ENCODE measurements at places on chromosomes 3 and 15.
A peak's percentile ranks its signal among the peaks of the same experiment; 100 is the strongest.

DNA sequence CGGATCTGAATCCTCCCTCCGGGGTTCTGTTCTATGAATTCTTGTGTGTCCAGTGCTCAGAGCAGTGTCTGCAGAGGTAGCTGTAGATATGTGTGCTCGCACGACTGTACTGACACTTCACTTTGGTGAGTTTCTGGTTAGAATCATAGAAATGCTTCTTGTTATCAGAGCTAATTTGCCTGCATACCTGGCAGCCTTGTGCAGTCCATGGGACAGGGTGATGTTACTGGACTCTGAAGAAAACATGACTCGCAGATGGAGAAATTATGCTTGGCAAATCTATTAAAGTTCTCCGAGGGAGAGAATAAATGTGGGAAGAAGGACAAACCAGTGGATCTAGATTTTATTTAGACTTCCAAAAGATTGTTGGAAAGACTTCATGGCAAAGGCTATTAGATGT is 12.2 kb downstream of the CGNL1 start:
- DNase-seq: no peak

- DNase-seq: no peak
Measured at GRCh38 chr15:96325541-96326327, 4.8 kb upstream of the NR2F2 start.

DNA sequence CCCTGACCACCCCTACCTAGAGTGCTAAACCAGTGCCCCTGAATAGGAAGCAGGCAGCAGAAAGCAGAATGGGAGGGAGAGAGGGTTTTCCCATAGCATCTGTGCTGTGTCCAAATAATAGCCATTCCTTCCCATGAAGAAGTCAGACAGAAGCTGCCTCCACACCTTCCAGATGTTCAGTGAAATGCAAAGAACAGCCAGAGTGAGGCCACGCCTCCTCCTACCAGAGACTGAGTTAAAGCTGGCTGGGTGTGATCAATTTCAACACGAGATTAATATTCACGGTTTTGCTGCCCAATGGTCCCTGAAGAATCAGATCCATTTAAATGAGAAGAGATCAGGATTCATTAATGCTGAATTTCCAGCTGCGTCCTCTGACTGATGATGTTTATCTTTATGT is 111.8 kb downstream of the SRGAP3 start:
- DNase-seq: no peak

- DNase-seq: no peak
Measured at GRCh38 chr3:98213276-98213675, 46.8 kb downstream of the OR5H15 start.

DNA sequence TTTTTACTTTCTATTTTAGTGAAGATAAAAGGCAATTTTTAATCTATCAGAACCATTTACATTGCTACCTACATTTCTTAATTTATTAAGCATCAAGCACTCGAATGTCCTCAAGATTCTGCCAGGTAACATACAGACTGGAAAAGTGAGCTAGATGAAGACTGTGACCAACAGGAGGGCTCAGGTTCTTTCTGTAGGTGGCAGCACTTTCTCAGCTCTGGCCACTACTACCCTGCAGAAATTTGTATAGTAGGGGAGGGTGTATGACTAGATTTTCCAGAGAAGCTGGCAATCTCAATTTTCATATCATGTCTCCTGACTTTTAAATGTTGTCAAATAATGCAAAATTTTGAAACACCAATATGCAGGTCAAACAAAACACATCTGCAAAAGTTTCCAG is 165.0 kb upstream of the SUCLG2 start:
- peak; percentile 1 for DNase-seq

- no peak for DNase-seq
Measured at GRCh38 chr3:151011427-151011826, 38.9 kb upstream of the CLRN1 start.

DNA sequence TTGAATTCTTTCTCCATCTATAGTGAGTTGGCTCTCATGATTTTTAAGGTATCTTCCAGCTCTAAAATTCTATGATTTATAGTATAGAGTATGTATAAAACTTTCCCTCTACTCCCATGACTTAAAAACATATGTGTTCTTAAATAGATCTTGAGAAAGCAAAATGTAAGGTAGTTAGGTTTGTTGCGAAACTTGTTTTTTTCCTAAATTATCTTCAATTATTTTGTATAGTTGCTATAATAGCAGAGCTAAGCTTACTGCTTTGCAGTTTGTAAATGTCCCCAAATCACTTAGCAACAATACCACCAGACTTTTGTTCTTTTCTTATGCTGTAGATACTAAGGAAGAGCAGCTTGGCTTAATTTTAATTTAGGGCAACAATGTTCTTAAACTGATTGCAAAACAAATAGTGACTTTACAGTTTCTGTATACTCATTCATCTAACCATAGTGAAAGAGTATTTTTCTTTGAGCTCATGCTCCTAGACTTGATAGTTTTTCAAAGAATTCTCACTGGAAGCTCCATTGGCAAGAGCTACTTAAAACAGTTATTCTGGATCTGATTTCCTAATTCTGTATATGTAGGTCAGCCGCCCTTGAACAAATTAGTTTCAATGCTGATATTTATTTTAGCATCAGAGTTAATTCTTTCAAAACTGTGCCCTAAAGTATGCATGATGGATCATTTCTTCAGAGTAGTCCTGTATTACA is 61.2 kb downstream of the LYSMD4 start:
- DNase-seq: no peak

GRCh38 chr3:137787529-137787928 is 23.4 kb downstream of the SOX14 start:
- no peak for DNase-seq

- DNase-seq: no peak
Measured at GRCh38 chr3:151432616-151433372, 28.1 kb downstream of the IGSF10 start.

GRCh38 chr15:85059734-85060133 is 78.1 kb downstream of the PDE8A start:
- no peak for DNase-seq

DNA sequence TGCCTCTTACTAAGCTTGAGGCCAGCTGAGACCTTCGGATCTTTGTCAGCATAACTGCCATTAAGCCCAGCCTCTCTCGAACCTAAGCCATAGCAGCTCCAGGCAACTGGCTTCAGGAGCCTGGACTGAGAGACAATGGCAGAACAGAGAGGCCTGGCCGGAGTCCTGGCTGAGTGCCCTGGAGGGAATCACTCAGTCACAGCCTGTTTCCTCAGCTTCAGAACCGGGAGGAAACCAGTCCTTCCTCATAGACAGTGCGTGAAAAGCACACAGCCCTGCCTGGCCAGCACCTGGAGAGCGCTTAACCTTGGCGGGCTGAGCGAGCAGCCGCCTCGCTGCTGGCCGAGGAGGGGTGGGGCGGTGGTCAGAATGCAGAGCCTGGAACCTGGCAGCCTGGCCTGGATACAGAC is 21.6 kb downstream of the RNU5B-1 start:
- peak; percentile 77 for DNase-seq

DNA sequence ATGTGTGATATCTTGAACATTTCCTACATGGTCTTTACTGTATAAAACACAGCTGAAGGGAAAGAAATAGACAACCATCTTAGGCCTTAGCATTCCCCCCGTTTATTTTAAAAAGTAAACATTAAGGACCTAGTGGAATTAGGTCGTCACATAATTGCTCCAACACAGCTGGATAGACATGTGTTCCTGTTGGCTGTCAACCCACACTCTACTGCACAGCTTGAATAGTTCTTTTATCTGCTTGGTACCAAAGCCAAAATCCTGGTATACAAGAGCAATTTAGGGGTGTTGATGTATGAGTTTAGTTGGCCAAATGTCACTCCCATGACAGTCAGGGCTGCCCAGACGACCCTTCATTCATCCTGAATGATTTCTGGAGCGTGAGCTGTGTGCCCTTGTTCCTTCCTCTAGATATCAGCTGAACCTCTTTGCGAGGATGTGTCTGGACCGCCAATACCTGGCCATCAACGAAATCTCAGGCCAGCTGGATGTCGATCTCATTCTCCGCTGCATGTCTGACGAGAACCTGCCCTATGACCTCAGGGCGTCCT is 179.7 kb downstream of the ITPR1 start:
- DNase-seq: no peak

DNA sequence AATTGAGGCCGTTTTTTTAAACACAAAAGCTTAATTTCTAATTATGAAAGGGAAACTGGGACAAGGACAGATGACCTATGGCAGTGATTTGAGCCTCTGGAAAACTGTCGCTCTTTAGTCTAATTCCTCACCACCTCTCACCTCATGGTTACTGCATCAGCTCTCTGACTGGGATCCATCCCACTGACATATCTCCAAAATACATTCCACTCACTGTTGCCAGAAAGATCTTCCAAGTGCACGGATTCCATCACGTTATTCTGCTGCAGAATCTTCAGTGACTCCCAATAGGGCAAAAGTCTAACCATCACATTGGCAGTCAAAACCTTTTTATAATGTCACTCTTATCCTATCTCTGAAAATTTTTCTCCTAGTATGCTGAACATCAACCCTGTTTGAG is 132.3 kb upstream of the MB21D2 start:
- DNase-seq: no peak

GRCh38 chr3:190234621-190235020 is 87.6 kb downstream of the CLDN1 start:
- DNase-seq: no peak

DNA sequence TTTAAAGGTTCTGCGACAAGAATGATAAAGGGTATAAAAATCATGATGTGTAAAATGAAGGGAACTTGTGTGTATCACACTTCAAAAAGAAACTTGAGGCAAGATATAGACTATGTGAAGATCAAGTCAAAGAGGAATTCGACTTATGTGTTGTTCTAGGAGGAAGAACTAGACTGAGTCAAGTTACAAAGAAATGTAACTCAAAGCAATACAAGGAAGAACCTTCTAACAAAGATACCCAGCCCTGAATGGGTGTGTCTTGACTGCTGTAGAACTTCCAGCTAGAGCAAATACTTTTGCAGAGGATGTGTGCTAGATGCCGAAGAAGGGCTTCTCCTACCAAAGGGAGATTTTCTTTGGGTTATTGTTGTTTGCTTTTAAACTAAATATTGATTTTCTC is 2.4 kb downstream of the SLC49A4 start:
- no peak for DNase-seq

- no peak for DNase-seq
Measured at GRCh38 chr3:58651276-58651675, 15.3 kb downstream of the FAM3D start.

GRCh38 chr15:85622221-85622831 is 172.4 kb downstream of the KLHL25 start:
- no peak for DNase-seq

DNA sequence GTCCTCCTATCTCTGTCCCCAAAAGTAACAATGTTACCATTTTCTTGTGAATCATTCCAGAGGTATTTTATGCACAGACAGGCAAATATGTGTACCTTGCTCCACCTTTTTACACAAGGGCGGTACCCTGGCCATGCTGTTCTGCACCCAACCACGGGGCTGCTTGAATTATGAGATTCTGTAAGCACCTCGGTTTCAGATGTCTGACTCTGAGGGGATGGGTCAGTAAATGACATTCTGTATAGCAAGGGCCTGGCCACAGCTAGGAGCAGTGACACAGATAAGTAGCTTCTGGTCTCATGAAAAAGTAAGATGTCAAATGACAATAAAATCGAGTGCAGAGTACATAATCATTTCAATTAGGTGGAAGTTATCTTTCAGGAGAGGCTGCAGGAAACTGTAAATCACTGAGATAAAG is 30.4 kb upstream of the FLNB start:
- DNase-seq: no peak

DNA sequence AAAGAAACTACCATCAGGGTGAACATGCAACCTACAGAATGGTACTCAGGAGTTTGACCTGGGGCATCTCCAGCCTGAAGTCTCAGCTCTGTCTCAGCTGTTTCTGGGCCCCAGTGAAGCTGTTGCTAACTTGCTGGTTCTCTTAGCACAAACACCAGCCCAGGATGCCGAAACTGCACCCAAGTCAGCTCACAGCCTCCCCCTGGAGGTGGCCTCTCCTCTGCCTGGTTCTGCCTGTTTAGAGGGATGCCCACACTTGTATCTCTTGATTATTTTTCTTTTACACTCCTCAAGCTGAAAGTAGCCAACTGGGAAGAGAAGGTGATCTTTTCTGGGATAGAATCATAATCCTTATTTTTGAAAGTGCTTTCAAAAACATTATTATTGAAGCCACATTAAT is 289.0 kb upstream of the RASGRP1 start:
- no peak for DNase-seq

DNA sequence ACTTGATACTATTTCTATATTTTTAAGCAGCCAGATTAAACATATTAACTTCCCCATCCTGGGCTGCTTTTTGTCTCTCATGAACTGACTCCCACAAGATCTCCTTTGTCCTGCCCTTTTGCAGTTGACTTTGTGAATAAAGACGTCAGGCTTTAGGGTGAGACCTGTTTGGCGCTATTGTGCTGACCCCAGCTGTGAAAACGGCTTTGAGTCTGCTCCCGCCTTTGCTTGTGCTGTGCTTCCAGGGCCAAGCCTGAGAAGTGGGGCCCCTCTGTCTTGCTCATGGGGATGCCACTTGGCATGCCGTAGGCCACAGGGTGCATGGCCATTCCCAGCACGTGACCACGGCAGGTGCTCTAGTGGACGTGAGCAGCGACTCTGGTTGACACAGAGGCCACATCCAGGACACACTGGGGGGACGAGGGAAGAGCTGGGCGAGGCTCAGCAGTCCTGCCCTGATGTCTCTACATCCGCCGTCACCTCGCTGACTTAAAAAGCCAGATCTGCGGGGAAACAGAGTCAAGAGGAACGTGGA is 268.9 kb upstream of the LYSMD4 start:
- peak; percentile 32 for DNase-seq

DNA sequence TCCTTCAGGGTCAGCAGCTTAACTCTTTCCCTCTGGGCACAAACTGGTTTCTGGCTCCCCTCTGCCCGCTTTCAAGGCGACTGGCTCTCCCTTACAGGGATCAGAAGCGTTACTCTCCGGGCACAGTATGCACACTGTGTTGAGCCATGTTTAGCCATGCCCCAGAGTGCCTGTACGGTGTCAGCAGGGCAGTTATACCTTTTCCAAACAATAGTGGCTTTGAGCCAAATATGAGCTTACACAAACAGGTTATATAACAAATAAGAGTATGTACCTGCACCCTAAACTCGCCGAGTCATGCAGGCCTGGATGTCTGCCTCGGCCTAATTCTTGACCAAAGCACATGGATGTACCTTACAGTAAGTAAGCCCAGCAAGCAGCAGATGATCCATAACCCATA is 175.6 kb upstream of the ANKRD28 start:
- DNase-seq: no peak

DNA sequence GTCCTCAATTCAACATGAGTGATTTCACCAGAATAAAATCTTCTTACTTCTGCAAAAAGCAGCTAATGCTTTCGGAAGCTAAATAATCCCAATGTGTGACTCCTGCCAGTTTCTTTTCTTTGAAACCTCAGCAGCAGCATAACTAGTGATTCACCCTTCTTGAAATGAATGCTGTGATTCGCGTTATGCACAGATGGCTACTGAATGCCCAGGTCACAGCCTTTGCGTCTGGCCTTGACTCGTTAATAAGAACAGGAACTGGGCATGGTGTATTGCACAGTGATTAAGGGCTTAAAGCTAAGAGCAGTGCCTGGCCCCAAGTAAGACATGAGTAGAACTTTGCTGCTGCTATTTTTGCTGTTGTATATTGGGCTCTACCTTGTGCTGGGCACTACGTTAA is 19.0 kb downstream of the CGNL1 start:
- DNase-seq: no peak
